ENCODE measurements at places on chromosomes 16 and 17.
A peak's percentile ranks its signal among the peaks of the same experiment; 100 is the strongest.

DNA sequence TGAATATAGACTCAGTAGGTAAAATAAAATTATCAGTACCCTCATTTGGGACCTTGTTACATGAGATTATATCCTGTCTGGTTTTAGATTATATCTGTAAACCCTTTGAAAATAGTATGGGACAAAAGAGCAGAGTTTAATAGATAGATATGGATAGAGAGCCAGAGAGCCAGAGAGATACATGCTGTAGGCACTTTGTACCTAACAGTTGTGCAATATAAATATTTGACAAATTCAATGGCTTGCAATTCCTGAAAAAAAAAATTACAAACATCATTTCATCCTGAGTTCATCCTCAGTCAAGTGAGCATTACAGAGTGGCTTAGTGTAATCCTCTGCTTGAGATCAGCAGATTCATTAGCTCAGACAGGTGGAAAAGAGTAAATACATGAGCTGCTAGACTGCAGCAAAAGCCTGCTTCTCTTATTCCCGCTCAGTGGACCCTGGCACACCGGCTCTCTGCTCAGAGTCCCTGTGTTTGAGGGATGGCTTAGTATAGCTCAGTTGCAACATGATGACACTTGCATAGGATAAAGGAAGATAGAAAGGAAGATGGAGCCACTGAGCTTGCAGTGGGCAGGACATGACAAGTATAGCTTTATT, 931.6 kb upstream of the GOT2 start:
- no peak for DNase-seq

DNA sequence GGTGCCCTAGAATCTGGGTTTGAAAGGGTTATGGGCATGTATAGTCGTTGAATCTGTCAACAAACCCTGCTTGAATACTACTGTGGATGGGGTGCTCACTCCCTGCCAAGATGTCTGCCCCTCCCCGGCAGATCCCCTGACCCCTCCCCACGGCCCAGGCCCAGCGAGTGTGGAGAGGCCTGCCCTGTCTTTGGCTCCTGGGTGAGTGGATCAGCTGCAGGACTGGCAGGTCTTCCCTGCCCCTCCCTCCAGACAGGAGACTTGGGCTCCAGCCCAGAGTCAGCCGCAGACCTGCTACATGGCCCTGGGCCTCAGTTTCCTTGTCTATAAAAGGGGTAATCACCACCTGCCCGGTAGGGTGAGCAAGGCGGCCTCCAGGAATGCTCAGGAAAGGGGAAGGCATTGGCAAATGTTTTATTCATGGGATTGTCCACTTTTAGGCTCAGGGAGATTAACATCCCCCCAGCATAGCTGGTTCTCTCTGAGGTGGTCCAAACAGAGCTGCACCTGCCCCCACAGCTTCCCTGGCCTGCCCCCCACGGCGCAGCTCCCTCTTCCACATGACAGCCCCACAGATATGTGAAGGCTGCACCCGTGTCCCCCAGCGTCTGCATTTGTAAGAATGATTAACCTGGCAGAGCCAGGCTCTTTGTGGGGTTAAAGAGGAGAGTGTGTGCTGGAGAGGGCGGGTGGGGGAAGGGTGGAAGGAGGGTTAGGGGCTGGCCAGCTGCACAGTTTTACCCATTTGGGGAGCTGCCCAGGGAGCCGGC, 18.5 kb upstream of the SPNS2 start:
- DNase-seq, result no peak

DNA sequence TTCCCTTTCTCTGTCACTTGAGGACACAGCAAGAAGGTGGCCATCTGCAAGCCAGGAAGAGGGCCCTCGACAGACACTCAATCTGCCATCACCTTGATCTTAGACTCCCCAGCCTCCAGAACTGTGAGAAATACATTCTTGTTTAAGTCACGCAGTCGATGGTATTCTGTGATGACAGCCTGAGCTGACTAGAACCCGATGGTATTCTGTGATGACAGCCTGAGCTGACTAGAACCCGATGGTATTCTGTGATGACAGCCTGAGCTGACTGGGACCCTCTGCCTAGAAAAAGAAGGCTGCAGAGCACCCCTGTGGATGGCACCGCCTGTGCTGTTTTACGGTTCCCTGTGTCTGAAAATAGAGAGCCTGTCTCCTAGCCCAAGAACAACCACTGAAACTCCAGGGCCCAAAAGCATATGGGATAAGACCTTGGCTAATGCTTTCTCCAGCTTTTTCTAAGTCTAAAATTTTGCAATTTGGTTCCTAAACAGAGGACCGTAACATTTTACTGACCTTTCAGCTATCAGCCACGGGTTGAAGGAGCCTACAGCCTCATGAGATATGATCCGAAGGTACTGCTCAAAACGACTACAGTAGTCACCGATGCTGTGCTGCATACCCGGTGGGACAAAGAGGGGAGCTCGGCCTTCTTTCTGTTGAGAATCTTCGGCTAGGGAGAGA, 33.1 kb upstream of the PITPNM3 start:
- no peak for DNase-seq

GRCh38 chr17:29483503-29483902, 83.3 kb downstream of the ABHD15 start:
- no peak for DNase-seq

DNA sequence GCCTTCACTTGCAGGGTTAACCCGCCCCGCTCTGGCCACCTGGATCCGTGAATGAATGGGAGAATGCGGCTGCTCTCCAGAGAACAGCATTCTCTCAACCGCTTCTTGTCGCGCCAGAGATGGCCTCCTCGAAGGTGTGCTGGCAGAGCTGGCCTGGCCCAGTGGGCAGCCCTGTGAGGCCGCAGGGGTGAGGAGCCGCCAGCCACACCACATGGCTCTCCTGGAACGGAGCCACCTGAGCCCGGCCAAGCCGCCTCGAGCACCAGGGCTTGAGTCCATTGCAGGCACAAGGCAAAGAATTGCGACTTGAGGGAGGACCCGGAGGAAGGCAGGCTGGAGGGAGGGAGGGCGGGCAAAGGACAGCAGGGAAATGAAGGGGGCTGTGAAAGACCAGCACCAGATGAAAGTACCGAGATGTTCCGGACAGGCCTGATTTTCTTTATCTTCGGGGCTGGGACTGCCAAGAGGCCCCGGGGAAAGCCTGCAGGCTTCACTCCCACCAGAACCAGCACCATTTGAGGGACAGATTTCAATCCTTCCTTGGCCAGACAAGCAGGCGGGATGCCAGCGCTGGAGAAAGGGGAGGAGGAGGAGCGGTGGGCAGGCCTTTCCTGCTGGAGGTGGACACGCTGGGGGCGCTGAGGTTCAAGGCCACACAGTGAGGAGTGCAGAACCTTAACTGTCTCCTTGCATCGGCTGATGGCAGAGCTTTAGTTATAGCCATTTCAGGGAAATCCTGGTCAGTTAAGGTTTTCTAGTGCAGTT, 69.4 kb downstream of the MRC2 start:
- no peak for DNase-seq

DNA sequence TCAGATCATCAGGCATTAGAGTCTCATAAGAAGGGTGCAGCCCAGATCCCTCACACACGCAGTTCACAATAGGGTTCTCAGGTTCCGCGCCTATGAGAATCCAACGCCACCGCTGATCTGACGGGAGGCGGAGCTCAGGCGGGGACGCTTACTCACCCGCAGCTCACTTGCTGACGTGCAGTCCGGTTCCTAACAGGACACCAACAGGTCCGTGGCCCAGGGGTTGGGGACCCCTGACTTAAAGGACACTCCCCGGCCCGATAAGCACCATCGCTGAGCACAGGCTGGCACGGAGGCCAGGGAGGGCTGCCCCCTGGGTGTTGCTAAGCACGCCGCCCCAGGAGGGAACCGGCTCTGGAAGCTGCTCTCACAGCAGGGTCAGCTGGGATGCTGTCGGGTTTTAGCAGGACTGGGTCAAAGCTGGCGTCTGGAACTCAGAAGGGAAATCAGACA, 30.1 kb upstream of the BAHCC1 start:
- no peak for DNase-seq

GRCh38 chr16:46768809-46769208, 20.7 kb upstream of the MYLK3 start:
- no peak for DNase-seq

DNA sequence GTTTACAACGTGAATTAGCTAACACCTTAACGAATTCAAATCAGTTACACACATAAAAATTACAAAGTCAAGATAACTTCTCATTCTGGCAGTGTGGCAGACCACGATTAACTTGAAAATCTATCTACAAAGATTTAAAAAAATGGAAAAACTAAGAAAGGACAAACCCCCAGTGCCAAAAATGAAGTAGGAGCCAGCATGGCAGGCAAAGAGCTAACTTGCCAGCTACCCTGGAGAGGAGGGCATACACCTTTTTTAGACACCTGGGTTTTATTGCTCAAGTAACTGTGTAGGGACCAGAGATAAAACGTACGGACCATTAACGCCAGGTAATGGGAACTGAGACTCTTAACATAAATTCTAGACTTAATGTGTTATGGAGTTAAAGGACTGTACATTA, 2.5 kb downstream of the TAF15 start:
- DNase-seq, result no peak

DNA sequence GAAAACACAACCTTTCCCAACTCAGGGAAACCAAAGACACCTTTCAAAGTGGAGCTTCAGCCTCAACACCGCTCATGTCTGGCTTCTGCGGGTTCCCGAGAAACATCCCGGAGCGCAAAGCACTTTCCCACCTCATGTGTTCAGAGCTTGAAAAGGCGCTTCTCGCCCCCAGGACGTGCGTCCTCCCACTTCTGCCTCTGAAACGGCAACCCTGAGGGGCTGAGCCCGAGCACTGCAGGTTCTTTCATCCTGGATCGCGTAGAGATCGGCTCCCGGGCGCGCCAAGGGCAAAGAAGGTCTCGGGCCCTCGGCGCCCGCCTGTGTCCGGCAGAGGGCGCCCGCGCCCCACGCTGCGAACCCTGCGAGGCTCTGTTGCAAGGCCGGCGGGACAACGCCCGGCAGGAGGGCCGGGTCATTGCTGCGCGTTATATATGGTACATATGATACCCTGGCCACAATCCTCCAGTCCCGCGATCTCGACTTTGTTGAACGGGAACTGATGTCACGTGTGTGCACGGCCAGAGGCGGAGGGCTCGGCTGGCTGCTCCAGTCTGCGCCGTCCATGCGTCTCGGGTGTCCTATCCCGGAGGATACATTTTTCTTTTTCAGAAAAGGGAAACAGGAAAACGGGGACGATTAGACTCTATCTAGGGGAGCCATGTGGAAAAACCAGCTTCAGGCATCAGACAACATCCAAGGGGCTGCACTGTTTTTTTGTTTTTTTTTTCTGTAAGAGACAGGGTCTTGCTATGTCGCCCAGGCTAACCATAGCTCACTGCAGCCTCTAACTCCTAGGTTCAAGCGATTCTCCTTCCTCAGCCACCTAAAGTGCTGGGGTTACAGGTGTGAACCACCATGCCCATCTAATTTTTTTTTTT, 19.1 kb downstream of the COQ7 start:
- DNase-seq, result peak; percentile 72

GRCh38 chr17:5976251-5976650, 93.9 kb upstream of the WSCD1 start:
- DNase-seq, result no peak

DNA sequence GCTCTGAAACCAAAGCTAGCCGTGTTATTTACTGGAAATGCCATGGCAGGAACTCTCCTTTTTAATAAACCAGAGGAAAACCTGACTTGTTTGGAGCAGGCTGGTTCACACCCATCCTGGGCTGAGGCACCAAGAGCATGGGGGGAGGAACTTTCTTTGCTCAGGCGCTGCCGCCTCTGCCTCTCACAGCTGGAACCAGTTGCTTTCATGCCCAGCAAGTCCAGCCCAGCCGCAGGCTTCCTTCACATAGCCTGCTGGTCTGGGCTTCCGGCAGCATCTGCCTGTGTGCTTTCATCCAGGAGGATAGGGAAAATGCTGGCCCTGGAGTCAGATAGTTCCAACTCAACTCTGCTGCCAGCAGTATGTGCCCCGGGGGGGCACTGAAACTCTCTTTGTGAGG, 88.1 kb upstream of the ASIC2 start:
- no peak for DNase-seq

- DNase-seq, result no peak
Observed at GRCh38 chr17:65514082-65514481, 47.4 kb downstream of the AXIN2 start.

DNA sequence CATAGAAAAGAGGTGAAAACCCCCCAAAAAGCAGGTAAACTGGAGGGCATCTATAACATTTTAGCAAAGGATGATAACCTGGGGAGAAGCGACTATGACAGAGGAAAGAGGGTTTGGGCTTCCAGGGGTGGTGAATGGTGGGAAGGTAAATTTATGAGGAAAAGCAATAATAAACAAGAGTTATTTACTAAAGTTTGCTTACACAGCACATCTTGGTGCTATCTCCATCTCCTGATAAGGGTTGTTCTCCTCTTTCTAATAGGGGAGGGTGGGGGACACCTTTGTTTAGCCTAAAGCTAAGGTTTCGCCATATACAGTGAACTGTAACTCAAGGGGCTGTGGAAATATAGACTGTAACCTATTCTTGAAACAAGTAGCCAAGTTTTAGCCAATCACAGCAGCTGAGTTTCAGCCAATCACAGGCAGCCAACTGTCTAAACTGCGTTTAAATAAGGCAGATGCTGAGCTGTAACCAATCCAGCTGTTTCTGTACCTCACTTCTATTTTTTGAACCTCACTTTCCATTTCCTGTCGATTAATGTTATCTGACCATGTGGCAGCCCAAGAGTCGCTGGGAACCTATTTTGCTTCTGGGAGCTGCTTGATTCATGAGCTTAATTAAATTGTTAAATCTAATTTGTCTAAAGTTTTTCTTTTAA, 191.8 kb downstream of the MAP2K6 start:
- no peak for DNase-seq

GRCh38 chr16:84933774-84934631, 77.3 kb downstream of the ZDHHC7 start:
- DNase-seq, result no peak

GRCh38 chr16:1450218-1450617, 5.9 kb upstream of the CCDC154 start:
- no peak for DNase-seq

DNA sequence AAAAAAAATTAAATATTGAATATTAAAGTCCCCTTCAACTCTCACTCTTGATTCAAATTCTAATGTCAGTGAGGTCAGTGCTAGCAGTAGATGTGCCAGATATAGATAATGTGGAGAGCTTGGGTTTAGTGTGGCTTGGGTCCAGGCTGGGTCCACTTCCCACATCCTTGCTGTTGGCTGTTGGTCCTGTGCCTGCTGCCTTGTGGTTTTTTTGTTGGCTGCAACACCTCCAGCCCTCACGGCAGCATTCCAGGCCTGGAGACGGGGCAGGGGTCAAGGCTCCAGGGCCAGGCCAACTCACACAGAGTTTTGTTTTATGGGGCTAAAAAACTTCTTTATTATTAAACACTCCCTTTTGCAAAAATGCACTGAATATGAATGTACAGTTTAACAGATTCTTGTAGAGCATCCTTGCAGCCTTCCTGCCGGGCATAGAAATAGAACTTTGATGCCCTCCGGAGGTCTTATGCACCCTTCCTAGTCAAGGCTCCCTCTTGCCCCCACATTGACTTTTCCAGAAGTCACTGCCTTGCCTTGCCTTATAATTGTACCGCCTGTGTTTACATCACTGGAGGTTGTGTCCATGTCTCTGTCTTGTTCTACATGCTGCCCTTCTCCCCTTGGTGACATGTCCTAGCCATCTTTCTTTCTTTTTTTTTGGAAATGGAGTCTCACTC, 25.5 kb upstream of the MYO15B start:
- DNase-seq, result no peak

- DNase-seq, result no peak
Observed at GRCh38 chr17:77124192-77124889, 16.4 kb upstream of the SEC14L1 start.

GRCh38 chr17:12992676-12993075, 25.2 kb downstream of the ELAC2 start:
- DNase-seq, result no peak

GRCh38 chr16:61890386-61890785, 145.9 kb downstream of the CDH8 start:
- no peak for DNase-seq

GRCh38 chr17:34203018-34203638, 52.0 kb upstream of the CCL2 start:
- DNase-seq, result no peak

Data from activated CD4-positive, alpha-beta T cell treated with anti-CD3 and anti-CD28 coated beads, Interleukin-2, amount 50 U/mL, for 1 hour (primary cell).